ENCODE measurements at places on chromosomes 1 and 21. TPM values are rescaled to one million over a fixed set of nuclear protein-coding genes. Genes with fewer than 3 reads are reported as not detected.

DNA sequence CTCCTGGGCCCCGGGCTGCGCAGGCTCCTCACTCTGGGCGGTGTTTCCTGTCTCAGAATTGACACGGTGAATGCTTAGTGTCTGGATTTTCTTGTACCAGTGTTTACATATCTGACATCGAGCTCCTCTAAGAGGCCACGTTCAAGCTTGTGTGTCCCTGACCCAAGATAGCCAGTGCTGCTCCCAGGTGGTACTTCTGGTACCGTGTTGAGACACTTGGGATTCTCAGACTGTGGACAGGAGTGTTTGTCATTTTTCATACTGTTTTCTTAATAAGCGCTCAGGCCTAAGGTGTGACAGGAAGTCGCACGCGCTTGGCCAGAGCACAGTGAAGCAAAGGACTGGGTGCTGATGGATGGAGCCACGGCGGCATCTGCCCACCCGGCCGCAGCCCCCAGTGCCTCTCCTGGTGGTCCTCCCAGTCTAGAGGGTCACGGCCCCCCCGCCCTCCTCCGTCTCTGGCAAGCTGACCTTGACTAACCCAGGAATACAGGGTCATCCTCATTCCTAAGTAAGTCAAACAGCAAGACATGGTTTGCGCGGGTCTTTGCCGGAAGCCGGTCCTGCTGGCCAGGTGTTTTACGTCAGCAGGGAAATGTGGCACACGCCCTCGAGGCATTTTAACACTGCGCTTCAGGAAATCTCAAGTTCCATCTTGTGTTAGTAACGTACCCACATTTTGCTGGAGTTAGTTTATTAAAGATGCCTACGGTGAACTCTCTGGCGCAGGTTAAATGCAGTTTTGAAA is 8.0 kb downstream of the PEX10 start:
- no peak for DNase-seq

GRCh38 chr1:32903991-32904785 is 3.0 kb upstream of the TMEM54 start:
- DNase-seq = no peak

DNA sequence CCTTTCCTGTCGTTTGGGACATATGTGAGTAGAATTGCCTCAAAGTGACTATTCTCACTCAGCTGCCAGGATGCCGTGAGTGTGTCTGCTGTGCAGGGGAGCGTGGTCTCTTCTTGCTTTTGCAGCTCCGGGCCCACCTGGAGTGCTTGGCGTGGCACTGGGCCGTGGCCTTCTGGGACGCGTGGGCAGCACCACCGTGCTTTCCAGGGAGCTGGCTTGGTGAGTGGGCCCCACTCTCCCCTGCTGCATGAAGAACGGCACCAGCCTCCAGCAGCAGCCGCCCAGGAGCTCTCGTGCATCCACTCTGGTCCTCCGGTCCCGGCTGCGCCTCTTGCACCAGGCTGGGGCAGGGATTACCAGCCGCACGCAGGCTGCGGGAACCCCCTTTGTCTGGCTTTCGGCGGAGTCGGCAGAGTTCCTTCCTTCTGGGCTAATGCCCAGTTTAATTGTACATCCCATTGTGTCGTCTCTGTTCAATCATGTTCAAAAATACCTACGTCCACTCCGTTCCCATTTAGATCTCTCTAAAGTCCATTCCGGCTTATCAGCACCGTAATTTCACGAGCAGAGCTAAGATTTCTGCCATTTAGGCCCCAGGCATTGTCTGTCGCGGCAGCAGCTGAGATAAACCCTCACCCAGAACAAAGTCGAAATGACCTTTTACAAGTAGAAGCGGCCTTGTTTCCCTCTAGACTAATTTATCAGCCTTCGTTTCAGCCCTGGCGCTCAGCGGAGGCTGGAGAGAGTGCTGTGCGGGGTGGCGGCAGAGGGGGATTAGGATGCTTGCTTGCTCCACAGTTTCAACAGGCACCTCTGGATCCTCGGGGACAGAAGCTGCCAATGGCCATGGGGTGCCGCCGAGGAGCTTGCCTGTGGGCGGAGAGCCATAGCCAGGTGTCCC is 129.6 kb downstream of the PRDM16 start:
- DNase-seq = no peak

GRCh38 chr1:115036814-115037507 is 7.3 kb downstream of the TSHB start:
- no peak for DNase-seq

Gene MAGI3
- 18.9 TPM for total RNA-seq

DNA sequence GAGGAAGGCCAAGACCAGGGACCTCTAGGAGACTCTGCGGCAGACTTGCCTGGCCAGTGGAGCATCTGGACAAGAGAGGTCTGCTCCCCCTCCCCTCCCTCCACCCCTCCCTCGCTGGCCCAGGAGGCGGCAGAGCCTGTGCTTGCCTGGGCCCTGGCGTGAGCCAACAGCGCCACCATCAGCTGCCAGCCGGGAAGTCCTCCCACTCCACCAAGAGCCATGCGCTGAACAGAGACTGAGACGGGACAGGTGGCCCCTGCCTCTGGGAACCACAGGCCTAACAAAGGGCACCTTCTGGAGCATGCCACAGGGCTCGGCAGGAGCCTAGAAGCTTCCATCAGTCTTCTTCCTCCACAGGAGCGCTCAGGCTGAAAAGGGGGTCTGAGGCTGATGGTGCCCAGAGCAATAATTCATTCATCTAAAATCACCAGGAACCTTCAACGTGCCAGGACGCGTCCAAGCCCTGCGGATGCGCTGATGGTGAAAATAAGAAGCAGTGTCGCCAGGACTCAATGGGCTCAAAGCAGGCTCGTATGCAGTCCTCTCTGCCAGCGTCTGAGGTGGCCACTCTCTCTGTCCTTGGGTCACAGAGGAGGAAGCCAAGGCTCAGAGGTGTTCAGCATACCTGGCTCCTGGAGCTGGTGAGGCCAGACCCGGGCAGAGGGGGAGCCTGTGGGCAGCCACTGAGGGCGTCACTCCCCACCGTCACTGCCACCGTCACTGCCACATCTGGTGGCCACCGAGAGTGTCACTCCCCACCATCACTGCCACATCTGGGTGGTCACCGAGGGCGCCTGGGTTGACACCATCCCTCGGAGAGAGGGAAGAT is 161.2 kb downstream of the NPHP4 start:
- DNase-seq = peak; percentile 39

- DNase-seq = no peak
These were observed 18.8 kb upstream of the DYNLT5 start for GRCh38 chr1:66733348-66734017.

DNA sequence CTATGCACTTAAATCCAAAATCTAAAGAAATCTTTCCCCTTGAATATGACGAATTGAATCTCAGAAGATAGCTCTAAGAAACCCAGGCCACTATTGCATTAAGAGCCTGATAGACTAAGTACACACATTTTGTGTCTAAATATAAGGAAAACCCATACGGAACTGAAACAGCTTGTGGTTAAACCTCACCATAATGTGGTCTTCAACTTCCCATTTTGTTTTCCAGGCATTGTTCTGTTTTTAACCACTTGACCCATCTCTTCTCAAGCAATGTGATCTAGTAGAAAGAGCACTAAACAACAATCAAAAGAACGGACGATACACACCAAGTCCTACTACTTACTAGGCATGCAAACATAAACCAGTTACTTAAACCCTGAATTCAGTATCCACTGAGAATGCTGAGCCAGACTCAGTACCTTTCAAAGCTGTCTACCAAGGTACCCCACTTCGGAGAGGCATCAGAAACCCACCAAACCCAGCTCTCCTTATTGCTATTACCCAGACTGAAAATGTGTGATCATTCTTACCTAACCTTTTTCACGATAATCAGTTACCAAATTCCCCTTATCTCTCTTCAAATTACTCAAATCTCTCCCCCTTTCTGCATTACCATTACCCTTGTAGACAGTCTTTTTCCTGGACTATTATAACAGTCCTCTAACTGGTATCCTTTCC is 12.8 kb downstream of the OTUD7B start:
- no peak for DNase-seq

DNA sequence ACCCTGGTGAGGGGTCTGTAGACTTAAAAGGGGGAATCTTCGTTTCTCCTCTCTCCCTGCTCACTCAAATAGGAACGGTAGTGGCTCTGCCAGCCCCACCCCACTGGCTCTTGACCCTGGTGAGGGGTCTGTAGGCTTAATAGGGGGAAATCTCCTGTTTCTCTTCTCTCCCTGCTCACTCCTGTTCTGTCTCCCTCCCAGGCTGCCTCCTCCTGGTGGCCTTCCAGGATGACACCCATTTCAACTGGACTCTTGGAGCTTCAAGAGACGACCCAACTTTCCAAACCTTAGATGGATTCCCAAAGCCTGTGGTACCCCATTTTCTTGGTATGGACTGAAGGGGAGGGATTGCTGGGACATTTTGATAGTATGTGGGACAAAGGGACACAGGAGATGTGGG is 1.4 kb upstream of the EPHB2 start:
- peak; percentile 31 for DNase-seq

- no peak for DNase-seq
These were observed 15.1 kb upstream of the FYB2 start for GRCh38 chr1:56834137-56834900.

DNA sequence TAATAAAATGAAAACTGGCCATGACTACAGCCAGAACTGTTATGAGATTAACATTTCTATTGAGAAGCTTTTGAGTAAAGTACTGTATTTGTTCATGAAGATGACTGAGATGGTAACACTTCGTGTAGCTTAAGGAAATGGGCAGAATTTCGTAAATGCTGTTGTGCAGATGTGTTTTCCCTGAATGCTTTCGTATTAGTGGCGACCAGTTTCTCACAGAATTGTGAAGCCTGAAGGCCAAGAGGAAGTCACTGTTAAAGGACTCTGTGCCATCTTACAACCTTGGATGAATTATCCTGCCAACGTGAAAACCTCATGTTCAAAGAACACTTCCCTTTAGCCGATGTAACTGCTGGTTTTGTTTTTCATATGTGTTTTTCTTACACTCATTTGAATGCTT is 164.0 kb downstream of the NEK7 start:
- DNase-seq = no peak

Gene TNFRSF4
- 0.80 TPM for total RNA-seq

DNA sequence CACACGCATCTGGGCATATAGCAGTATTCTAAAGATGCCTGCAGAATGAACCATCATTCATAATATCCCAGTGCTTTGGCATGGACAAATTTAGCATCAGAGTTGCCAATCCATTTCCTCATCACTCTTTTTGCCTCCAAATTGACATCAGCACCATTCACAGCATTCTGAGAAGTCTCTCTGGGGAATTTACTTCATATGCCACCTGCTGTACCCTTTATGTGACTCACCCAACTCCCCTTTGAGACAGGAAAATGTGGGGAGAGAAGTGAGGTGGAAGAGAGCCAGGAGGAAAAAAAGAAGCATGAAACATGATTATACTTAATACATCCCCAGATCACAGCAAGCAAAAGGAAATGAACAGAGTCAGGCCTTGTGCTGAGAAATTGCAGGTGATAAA is 37.4 kb downstream of the RAB3B start:
- no peak for DNase-seq

DNA sequence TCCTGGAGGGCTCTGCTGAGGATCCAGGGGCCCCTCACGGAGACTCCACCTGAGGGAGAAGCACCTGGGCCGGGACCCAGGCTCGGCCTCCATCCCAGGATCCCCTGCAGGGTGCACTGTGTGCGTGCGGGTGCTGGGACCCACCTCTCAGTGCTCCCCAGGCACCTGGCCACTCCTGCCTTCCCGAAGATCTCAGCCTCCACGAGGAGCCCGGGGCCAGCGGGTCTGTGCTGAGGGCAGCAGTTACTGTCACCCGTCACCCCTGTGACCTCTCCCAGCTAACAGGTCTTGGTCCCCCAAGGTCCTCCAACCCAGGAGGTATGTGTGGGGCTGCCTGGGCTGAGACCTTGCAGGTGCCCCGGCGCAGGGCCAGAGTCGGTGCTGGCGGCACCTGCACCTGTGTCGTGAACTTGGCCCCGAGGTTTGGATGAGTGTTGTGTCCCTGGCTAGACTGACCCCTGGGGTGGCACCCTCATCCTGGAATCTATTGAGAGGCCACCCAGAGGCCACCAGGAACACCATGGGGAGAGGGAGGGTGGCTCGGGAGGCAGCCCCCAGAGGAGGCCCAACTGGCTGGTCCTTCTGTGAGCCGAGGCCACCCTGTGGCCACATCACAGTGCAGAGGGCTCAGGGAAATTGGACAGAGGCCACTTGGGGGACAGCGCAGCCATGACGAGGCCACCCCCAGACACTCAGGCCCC is 17.7 kb downstream of the MORN1 start:
- DNase-seq = no peak

DNA sequence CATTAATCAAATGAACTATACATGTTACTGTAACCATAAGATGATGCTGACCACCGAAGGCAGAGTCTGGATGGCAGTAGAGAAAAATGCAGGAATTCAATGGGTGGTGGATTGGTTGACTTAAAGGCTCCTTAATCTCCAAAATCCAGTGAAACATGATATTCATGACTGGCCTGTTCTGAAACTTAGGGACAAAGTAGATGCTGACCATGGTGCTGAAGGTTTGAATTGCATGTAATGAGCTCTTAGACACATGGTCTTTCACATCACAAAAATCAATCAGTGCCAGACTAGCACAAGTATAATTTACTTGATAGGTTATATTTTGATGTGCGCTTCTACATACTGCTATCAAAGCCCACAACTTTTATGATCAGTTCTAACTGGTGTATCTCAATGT is 30.9 kb upstream of the NTMT2 start:
- DNase-seq = no peak

Gene AP4B1
- total RNA-seq = 28.4 TPM

Gene CD2
- not detected for total RNA-seq

- DNase-seq = no peak
These were observed 64.9 kb downstream of the MACF1 start for GRCh38 chr1:39269349-39269748.

DNA sequence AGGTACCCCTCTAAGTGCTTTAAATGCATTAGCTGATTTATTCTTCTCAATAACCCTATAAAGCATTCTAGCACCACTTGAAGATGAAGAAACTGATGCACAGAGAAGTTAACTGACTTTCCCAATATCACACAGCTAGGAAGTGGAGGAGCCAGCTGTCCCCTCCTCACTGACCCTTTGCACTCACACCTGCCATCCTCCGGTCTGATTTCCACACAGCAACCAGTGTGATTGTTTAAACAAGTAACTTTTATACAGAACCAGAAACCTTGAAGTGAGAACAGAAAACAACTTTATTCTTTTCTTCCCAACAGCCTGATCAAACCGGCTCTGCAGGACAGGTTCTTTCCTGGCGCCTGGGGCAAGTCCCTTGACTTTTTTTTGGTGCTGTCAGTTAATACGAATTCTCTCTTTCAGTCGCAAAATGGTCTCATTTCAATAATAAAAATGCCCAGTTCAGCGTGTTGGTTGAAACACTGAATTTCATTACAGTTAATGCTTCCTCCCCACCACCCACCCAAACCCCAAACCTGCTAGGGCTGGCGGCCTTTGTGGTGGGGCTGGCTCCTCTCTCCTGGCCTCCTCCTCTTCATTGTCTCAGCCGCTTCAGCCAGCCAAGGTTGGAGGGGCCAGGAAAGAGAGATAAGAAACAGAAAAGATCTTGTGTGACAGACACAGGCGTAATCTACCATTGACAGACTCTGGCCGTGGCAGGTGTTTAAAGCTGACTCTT is 26.4 kb upstream of the EEIG2 start:
- DNase-seq = no peak

DNA sequence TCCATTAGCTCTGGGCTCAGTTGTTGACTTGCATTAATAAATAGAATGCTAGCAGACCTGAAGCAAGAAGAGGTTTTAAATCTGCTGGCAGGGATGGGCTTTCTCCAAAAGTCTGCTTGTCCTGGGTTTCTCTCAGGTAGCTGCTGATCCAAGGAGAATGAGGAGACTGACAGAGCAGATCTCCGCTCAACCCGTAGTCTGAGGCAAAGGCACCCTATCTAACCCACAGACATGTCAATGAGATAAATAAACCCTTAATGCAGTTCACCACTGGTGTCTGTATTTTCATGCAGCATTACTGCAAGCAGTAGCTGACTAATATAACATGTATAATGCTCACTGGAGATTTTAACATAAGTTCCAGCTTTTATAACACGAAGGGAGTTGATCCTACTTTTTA is 44.1 kb upstream of the RGS21 start:
- no peak for DNase-seq
